A673 (cell line): ENCODE measurements at places on chromosomes 4 and X.

DNA sequence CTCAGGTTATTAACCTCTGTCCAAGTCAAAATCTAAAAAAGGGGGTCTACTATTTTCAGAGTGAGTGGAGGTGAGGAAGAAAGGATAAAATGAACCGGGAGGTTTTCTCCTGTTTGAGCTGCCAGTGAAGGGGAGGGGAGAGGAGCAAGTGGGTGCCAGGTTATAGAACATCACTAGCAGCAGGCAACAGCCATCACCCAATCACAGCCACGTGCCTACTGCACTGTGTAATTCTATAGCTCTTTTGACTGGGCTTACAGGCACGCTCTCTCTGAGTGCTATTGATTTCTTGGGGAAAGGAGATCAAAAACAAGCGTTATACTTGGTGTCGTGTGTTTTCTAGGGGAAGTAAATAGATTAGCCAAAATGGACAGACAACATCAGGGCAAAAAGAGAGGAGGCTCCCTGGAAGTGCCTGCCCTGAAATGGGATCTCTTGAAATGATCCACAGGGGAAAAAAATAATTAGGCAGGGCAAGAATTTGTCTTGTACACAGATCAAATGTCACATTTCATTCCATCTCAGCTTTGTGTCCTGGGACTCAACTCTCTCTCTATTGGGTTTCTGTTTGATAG lies 300.5 kb upstream of the LCORL start:
- H3K27ac ChIP-seq = no peak overlapping the region
- no peak for DNase-seq
- no peak overlapping the region for H3K4me3 ChIP-seq
- no peaks in the 10 kb centered on the region for H3K27me3 ChIP-seq

DNA sequence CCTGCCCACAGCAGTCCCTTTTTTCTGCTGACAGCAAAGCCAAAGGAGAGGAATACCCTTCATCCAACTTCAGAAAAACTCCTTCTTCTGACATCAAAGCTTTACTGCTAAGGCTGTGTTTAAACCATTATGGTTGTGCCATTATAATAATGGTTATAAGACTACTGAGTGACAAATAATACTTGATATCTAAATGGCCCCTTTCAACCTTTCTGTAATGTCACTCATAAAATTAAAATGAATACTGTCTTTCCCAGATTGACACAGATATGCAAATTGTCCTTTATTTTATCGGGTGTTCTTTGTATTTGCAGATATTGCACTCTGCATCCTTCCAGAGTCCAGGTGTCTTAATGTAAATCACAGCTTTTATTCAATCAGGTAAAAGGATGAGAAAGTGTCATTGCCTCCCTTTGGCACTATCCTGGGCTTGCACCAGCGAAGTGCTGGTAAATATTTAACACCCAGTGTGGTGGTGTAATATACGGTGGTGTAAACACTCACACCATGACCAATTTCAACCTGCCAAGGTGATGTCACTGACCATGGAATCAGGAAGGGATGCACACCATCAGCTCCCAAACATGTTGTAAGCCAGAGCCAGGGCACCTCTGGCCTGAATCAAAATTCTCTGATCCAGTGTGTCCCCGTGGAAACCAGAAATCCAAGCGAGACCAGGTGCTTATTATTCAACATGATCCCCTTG lies 139.4 kb upstream of the TENM3 start:
- H3K27ac ChIP-seq = no peak overlapping the region
- no peaks in the 10 kb centered on the region for H3K36me3 ChIP-seq
- no peaks in the 10 kb centered on the region for H3K27me3 ChIP-seq
- no peak for DNase-seq
- no peak overlapping the region for H3K4me3 ChIP-seq
- no peaks in the 10 kb centered on the region for H3K4me1 ChIP-seq

DNA sequence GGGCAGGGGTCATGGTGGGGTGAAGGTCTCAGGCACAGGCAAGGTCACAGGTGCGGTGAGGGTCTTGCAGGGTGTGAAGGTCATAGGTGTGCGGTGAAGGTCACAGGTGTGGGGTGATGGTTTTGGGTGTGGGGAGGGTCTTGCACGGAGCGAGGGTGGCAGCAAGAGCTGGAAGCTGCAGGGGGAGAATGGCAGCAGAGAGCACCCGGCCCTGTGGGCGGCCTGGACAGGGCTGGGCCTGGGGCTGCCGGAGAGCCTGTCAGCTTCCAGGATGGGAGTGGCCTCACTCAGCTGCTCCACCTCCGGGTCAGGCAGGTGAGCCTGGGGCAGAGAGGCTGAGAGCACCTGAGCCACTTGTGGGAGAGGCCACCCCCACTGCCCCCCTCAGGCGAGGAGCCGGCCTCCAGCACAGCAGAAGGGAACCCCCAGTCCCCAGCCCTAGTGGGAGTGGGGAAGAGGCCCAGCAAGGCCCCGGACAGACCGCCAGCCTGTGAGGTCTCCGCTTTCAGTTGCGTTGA lies 1.5 kb downstream of the MSANTD1 start:
- DNase-seq = no peak
- H3K36me3 ChIP-seq = no peaks in the 10 kb centered on the region
- H3K27ac ChIP-seq = no peak overlapping the region
- H3K27me3 ChIP-seq = no peaks in the 10 kb centered on the region

- no peaks in the 10 kb centered on the region for H3K4me1 ChIP-seq
- H3K27ac ChIP-seq = no peak overlapping the region
- H3K4me3 ChIP-seq = no peak overlapping the region
- H3K36me3 ChIP-seq = no peaks in the 10 kb centered on the region
Observed at GRCh38 chr4:37705571-37705970, 19.4 kb upstream of the RELL1 start.

- no peak for DNase-seq
- H3K27ac ChIP-seq = no peak overlapping the region
- H3K4me3 ChIP-seq = no peak overlapping the region
Observed at GRCh38 chr4:76733068-76733771, 164.7 kb downstream of the SOWAHB start.

DNA sequence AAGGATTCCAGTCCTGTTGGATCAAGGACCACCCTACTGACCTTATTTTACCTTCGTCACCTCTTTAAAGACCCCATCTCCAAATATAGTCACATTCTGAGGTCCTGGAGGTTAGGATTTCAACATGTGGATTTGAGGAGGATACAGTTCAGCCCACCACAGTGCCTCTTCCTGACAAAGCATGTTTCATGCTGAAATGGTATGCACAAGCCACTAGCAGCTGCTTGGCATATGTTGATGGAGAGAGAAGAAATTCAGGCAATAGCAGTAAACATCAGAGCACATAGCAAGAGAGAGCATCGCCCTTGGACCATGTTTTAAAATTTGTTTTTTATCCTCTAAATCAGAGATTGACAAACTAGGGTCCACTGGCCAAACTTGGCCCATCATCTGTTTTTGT lies 172.1 kb downstream of the PRKX start:
- no peak for DNase-seq
- no peaks in the 10 kb centered on the region for H3K27me3 ChIP-seq
- H3K4me3 ChIP-seq = no peak overlapping the region
- no peaks in the 10 kb centered on the region for H3K36me3 ChIP-seq
- H3K4me1 ChIP-seq = no peaks in the 10 kb centered on the region
- no peak overlapping the region for H3K27ac ChIP-seq

DNA sequence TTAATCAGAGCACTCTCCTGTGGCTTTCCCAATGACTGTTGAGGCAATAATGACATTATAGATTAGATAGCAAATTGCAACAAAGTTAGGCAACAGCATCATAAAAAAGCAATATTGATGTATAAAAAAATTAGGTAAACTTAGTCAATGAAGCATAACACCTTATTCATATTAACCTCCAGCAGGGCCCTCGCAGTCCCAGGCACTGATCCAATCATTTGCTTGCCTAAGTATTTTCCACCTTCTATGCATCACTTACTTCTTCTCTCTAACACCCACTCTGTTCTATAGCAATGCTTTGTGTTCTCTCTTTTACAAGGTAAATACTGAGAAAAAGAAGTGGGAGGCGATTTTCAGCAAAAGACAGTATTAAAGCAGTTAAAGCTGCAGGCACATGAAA lies 833.5 kb upstream of the ADGRL3 start:
- no peaks in the 10 kb centered on the region for H3K4me1 ChIP-seq
- H3K27me3 ChIP-seq = no peaks in the 10 kb centered on the region
- H3K27ac ChIP-seq = no peak overlapping the region
- no peak overlapping the region for H3K4me3 ChIP-seq
- DNase-seq = no peak

DNA sequence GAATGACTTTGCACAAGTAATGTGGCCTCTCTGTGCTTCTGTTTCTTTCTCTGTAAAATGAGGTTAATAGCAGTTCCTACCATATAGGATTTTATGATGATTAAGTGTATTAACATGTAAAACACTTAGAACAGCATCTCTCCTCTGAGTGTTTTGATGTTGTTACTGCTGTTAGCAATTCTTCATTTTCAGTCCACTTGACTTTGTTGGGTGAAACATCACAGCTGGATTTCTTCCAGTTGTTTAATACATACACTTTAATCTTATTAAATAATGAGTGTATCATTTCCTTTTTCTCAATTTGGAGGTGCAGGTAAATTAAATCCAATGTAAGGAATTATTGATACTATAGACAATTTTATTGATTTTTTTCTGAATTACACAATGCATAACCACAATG lies 113.6 kb downstream of the KDR start:
- DNase-seq = no peak
- H3K27ac ChIP-seq = no peak overlapping the region
- H3K4me3 ChIP-seq = no peak overlapping the region
- H3K27me3 ChIP-seq = no peaks in the 10 kb centered on the region
- no peaks in the 10 kb centered on the region for H3K36me3 ChIP-seq
- H3K4me1 ChIP-seq = no peaks in the 10 kb centered on the region

DNA sequence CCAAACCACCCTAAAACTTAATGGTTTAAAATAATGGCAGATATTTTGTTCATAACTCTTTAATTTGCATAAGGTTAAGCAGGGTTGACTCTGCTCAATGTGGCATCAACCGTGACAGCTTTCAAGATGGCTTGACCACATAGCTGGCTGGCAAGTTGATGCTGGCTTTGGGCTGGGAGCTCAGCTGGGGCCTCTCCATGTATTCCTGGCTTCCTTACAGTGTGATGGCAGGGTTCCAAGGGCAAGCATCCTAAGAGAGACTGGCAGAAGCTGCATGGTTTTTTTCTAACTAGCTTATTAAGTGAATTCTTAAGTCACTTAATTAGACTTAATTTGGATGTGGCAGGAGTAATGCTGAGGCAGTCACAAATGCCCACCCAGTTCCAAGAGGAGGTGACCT lies 4.5 kb downstream of the RP2 start:
- peak; percentile 37 for DNase-seq
- no peak overlapping the region for H3K27ac ChIP-seq
- H3K4me3 ChIP-seq = no peak overlapping the region
- no peaks in the 10 kb centered on the region for H3K36me3 ChIP-seq
- no peaks in the 10 kb centered on the region for H3K4me1 ChIP-seq

DNA sequence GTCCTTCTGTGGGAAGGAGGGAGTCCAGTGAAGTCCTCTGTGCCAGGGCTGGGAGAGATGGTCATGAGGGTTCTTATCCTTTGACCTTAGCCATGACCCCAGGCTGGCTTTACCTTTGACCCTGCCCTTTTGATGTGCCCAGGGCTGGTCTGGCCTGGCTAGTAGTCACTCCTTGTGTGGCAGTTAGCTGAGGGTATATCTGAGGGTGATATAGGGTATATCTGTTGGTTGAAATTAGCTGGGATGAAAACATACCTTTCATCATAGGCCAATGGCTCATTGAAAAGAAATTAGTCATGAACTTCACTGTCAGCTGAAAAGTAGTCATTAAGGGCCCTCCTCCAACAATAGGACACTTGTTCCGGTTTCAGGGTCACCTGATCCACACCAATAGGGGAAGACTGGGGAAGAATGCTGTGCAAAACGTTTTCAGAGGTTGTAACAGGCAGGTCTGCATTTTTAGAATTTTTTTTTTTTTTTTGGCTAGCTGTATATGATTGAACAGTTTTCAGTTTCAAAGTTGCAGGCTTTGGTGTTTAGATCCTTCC lies 74.6 kb upstream of the STOX2 start:
- no peak for DNase-seq
- H3K4me1 ChIP-seq = no peaks in the 10 kb centered on the region
- no peaks in the 10 kb centered on the region for H3K27me3 ChIP-seq
- H3K36me3 ChIP-seq = no peaks in the 10 kb centered on the region
- no peak overlapping the region for H3K4me3 ChIP-seq

DNA sequence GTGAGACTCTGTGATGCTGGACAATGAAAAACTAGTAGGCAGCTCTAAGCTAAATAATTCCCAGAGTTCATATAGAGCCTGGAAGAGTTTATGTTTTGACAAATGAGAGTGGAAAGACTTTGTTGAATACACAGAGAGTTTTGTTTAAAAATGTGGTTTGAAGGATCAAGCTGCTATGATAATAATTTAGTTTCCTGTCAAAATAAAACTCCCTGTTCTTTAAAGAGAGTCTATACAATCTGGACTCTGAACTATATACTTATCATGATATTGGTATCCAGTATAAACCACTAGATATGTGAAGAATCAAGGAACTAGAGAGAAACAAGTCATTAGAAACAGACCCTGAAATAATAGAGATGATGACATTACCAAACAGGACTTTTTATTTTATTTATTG lies 158.6 kb downstream of the C4orf33 start:
- H3K4me1 ChIP-seq = no peaks in the 10 kb centered on the region
- DNase-seq = no peak
- no peaks in the 10 kb centered on the region for H3K27me3 ChIP-seq
- no peaks in the 10 kb centered on the region for H3K36me3 ChIP-seq
- no peak overlapping the region for H3K27ac ChIP-seq
- H3K4me3 ChIP-seq = no peak overlapping the region

GRCh38 chrX:95721011-95721410 lies 963.6 kb upstream of the DIAPH2 start:
- H3K27me3 ChIP-seq = no peaks in the 10 kb centered on the region
- H3K27ac ChIP-seq = peak overlapping the region; percentile 55
- no peak for DNase-seq
- peaks cover 9% of the 10 kb centered on the region for H3K4me1 ChIP-seq
- no peak overlapping the region for H3K4me3 ChIP-seq

GRCh38 chr4:127482049-127482448 lies 150.7 kb upstream of the INTU start:
- no peaks in the 10 kb centered on the region for H3K27me3 ChIP-seq
- no peaks in the 10 kb centered on the region for H3K4me1 ChIP-seq
- H3K4me3 ChIP-seq = no peak overlapping the region
- DNase-seq = no peak
- H3K27ac ChIP-seq = no peak overlapping the region

GRCh38 chr4:105613306-105613705 lies 60.9 kb downstream of the ARHGEF38 start:
- no peaks in the 10 kb centered on the region for H3K36me3 ChIP-seq
- DNase-seq = peak; percentile 73
- no peak overlapping the region for H3K27ac ChIP-seq

- DNase-seq = peak; percentile 4
- H3K27ac ChIP-seq = no peak overlapping the region
- no peak overlapping the region for H3K4me3 ChIP-seq
- H3K36me3 ChIP-seq = no peaks in the 10 kb centered on the region
- H3K4me1 ChIP-seq = no peaks in the 10 kb centered on the region
Observed at GRCh38 chr4:95476121-95476520, 72.7 kb downstream of the UNC5C start.

DNA sequence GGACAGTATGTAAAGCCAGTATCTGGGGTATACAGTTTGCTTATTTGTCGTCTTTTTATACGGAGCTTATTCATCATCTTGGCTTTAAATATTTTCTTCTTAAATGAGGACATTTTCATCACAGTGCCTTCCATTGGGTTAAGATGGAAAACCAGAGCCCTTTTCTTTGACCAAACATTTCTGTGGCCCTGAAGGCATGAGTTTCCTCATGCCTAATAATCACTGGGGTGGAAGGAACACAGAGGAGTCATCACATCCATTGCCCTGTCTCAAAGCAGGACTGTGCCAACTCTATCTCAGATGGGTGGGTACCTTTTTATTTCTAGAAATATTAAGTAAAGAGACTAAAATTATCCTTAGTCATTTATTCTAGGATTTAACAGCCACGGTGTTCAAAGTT lies 40.0 kb downstream of the CHRDL1 start:
- no peak overlapping the region for H3K27ac ChIP-seq
- no peak overlapping the region for H3K4me3 ChIP-seq
- peaks cover 4% of the 10 kb centered on the region for H3K27me3 ChIP-seq
- H3K4me1 ChIP-seq = no peaks in the 10 kb centered on the region
- H3K36me3 ChIP-seq = no peaks in the 10 kb centered on the region
